Effector memory CD4-positive, alpha-beta T cell (primary cell): ENCODE measurements at places on chromosomes 12 and 14.

DNA sequence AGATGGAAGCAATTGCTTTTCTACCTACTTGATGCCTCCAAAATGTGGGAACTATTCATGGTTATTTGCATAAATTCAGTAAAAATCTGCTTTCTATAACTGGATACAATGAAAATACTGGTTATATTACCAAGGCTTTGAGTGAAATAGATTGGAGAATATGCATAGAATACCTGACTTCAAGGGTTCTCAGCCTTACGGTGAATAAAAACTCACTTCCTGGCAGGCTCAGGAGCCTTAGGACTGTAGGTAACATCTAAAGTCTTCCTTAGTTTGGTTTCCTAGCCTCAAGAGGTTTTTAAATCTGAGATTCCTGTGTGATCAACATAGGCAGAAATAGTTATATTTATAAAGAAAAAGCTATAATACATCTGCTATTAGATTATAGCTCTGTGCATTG lies 158.6 kb downstream of the SLC41A2 start:
- H3K27me3 ChIP-seq: no peaks in the 10 kb centered on the region
- H3K4me3 ChIP-seq: no peak overlapping the region
- no peak for DNase-seq
- no peaks in the 10 kb centered on the region for H3K4me1 ChIP-seq
- no peak overlapping the region for H3K27ac ChIP-seq
- no peaks in the 10 kb centered on the region for H3K36me3 ChIP-seq

DNA sequence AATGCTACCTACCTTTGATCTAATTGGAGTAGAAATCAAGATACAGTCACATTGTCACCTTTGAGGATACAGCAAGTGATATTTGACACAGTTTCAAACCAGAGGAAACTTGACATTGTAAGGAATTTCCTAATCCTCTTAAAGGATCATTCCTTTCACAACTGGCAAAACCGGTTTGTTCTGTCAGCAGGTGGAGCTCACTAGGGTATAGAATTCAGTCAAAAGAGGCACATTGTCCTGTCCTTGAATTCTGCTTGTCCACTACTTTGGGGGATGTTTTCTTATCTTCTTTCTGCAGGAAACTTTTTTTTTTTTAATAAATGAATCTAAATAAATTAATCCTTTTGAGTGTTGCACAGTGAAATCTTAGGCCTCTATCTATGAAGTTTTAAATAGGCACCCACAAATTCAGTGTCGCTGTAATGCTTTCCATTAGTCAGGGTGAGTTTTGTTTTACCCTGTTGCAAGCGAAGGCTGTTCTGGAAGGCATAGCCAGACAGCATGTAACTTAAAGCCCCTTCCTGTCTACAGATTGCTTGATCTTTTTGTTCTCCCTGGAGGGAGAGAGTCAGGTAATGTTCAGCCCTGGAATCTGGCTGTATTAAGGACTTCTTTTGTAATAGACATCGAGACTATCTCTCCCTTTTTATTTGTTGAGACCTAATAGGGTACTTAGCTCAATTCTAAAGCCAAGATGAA lies 285.0 kb upstream of the RGS6 start:
- no peaks in the 10 kb centered on the region for H3K27me3 ChIP-seq
- H3K4me1 ChIP-seq: no peaks in the 10 kb centered on the region
- peaks cover 15% of the 10 kb centered on the region for H3K36me3 ChIP-seq

- no peak overlapping the region for H3K4me3 ChIP-seq
- no peak overlapping the region for H3K27ac ChIP-seq
These were observed 88.3 kb downstream of the LRP6 start for GRCh38 chr12:12178559-12178958.

- H3K27me3 ChIP-seq: no peaks in the 10 kb centered on the region
- DNase-seq: no peak
- H3K4me3 ChIP-seq: no peak overlapping the region
- H3K36me3 ChIP-seq: no peaks in the 10 kb centered on the region
- no peak overlapping the region for H3K27ac ChIP-seq
- H3K4me1 ChIP-seq: no peaks in the 10 kb centered on the region
These were observed 11.2 kb downstream of the LGMN start for GRCh38 chr14:92737206-92737605.

DNA sequence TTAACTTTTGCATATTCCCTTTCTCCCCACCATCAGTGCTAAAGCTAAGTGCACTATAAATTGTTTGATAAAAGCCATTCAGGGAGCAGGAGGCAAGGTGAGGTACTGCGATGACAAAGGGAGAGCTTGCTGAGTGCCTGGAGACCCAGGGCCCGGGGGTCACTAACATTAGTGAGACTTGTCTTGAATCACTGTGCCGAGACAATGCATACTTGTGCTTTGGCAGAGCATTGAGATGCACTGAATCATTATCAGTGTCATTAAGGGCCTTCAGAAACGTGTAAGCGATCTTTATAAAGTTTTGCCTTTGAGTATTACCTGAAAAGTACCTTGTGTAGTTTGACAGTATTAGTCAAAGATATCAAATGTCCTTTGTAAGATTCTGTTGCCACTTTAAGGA lies 447.5 kb downstream of the PCNX1 start:
- H3K36me3 ChIP-seq: no peaks in the 10 kb centered on the region
- H3K27ac ChIP-seq: no peak overlapping the region
- H3K4me1 ChIP-seq: no peaks in the 10 kb centered on the region
- no peaks in the 10 kb centered on the region for H3K27me3 ChIP-seq
- H3K4me3 ChIP-seq: no peak overlapping the region
